ENCODE measurements at places on chromosomes 12 and 14. TPM values are rescaled to one million over a fixed set of nuclear protein-coding genes. Genes with fewer than 3 reads are reported as not detected.
A peak's percentile ranks its signal among the peaks of the same experiment; 100 is the strongest.

The ZNF891 gene
- 2.8 TPM for total RNA-seq

The TC2N gene
- 35.4 TPM for total RNA-seq

The SDR9C7 gene
- total RNA-seq = not detected

The IGF1 gene
- total RNA-seq = 17.3 TPM

The C12orf50 gene
- total RNA-seq = not detected

The ATN1 gene
- 136 TPM for total RNA-seq

The STON2 gene
- total RNA-seq = 11.5 TPM

The LRP1-AS gene
- total RNA-seq = not detected

The INHBC gene
- not detected for total RNA-seq

The KRT7 gene
- total RNA-seq = 4.6 TPM

The NDUFB1 gene
- total RNA-seq = 358 TPM

The ENTPD5 gene
- 6.5 TPM for total RNA-seq

The LRTM2 gene
- total RNA-seq = not detected

The CCND2 gene
- 149 TPM for total RNA-seq

DNA sequence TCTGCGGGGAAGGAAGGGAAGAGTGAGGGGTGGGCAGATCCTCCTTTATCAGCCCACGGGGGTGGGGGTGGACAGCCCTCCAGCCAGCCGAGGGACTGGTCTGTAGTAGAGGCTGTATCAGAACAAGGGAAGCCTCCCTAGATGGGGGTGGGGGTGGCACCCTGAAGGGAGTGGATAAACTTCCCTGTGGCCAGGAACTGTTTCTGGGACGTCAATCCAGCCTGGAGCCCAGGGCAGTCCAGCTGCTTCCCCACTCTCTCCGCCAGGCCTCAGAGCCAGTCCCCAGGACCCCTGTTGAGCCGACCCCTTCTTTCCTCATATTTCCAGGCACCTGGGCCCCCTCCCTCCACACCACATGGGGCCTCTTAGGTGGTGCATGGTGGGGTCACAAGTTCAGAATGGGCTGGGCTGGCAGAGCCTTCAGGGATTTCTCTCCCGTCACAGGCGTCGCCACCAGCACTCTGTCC is 6.7 kb downstream of the PLD4 start:
- no peak for ATAC-seq

- no peak for ATAC-seq
Measured at GRCh38 chr14:68412505-68413465, 380.1 kb downstream of the ZFP36L1 start.

DNA sequence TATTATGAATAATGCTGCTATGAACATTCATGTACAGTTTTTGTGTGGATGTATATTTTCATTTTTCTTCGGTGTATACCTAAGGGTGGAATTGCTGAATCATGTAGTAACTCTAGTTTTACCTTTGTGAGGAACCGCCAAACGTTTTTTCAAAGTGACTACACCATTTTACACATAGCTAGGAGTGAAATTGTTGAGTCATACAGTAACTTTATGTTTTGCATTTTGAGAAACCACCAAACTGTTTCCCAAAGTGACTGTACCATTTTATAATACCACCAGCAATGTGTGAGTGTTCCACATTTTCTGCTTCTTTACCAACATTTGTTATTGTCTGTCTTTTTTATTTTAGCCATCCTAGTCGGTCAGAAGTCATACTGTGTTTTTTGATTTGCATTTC is 3.1 kb upstream of the TPH2 start:
- no peak for ATAC-seq

DNA sequence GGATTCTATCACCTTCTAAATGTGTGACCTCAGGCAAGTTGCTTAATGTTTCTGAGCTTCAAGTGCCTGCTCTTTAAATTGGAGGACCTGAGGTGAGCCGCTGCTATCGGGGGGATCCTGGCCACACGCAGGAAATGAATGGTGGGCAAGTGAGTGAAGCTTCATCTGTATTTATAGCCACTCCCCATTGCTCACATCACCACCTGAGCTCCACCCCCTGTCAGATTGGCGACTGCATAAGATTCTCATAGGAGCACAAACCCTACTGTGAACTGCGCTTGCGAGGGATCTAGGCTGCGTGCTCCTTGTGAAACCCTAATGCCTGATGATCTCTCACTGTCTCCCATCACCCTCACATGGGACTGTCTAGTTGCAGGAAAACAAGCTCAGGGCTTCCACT is 158.6 kb upstream of the CCND2 start:
- ATAC-seq = no peak

GRCh38 chr14:66008631-66009030 is 477.5 kb upstream of the CCDC196 start:
- no peak for ATAC-seq

GRCh38 chr14:30002859-30003258 is 75.2 kb upstream of the PRKD1 start:
- ATAC-seq = no peak

DNA sequence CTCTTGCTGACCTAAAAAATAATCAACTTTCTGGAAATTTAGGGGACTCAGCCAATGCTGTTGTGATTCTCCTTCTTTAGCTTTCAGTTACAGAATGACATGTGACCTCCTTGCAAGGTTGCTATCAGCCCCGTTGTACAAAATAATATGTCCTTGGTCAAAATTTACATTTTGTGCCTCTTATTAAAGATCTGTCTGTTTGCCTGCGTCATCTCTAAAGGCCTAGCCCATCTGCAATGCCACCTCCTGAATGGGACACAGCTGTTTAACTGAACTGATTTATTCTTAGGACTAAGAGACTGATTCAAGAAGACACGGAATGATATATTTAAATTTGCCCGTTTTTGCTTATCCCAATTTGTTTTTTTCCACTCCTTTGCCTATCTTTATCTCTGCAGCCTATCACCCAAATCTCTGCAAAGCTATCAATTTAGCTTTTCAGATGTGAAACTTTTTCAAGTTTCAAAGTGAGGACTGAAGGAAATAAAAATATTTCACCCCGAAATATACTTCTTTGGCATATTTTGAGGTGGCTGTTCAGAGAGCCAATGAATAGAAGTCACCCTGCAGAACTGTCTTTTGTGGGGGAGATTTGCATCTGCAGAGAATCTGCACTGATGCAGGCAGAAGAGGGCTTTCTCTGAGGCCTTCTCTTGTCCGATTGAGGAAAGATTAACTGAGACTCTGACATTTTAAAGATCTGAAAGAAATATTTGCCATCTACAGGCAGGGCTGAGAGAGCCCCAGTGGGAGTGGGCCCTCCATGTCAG is 126.0 kb downstream of the VEZT start:
- ATAC-seq = no peak

DNA sequence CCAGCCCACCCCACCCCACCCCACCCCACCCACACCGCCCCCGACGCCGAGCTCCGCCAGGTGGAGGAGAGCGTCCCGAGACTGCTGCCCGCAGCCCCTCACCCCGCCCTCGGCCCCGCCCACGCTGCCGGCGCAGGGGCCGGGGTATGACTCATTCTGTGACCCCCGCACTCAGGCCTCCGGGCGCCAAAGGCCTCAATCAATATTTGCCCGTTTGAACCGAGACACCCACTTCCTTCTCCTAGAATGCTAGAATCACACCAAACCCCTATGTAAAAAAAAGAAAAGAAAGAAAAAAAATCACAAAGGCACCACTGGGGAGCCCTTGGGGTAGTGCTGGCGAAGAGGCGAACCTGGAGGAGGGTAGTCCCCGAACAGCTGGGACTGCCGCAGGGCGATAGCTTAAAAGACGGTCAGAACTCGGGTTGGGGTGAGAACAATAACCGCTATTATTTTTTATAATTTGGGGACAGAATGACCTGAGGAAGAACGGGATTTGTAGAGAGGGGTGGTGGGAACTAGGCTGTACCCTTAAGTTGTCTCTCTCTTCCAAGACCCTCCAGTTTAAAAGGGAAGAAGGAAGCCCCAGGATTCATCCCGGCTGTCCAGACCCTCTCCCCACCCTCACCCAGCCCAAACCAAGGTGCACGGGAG is 894 bp downstream of the KRT8 start:
- ATAC-seq = peak; percentile 48

GRCh38 chr14:31405599-31406232 is 14.6 kb downstream of the HEATR5A start:
- ATAC-seq = no peak

DNA sequence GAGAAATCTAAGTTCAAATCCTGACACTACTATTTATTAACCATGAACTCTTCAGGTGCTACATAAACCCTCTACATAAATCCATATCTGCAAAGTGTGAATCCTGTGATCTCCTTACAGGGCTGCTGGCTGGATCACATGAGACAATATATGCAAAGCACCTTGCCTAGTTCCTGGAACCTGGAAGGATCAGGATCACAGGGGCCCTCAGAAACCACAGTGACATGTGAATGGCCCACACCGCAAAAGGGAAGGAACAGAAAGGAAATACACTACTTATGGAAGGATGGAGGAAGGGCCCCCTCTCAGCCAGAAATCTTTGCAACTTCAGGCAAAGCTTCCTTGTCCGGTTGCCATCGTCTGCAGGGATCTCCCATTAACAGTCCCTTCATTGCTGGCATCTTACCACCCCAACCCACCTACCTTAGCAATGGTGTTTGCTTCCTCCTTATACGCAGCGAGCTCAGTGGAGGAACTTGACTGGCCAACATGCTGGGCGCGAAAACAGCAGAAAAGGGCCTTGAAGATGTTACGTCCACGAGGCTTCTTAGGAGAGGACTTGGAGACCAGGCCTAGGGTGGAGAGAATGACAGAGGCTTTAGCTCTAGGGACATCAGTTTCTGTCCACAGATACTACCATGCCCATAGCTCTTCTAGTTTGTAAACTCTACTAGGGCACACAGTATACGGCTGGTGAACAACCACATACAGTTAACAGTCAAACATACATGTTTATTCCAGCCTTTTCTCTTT is 10.7 kb upstream of the AVIL start:
- ATAC-seq = no peak

- ATAC-seq = peak; percentile 52
Measured at GRCh38 chr14:95507701-95508103, 8.7 kb downstream of the SYNE3 start.

DNA sequence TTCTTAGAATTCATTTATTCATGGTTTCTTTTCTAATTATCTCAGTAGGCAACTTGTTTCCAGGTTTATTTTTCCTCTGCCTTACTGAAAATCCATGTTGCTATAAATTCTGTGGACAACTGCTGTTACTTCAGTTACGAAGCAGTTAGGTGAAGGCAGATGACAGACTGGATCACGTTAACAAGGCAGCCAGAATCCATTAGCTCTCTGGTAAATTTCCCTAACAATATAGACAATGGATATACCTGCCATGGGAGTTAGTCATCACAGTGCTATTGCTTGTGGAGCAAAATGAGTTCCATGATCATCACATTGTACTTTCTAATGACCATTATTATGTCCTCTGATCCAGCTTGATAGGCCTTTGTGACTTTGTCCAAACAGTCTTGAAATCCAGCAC is 291.5 kb downstream of the NELL2 start:
- no peak for ATAC-seq

- ATAC-seq = no peak
Measured at GRCh38 chr14:75979071-75979571, 2.7 kb downstream of the TGFB3 start.

- ATAC-seq = no peak
Measured at GRCh38 chr14:33959692-33960151, 8.8 kb upstream of the EGLN3 start.

DNA sequence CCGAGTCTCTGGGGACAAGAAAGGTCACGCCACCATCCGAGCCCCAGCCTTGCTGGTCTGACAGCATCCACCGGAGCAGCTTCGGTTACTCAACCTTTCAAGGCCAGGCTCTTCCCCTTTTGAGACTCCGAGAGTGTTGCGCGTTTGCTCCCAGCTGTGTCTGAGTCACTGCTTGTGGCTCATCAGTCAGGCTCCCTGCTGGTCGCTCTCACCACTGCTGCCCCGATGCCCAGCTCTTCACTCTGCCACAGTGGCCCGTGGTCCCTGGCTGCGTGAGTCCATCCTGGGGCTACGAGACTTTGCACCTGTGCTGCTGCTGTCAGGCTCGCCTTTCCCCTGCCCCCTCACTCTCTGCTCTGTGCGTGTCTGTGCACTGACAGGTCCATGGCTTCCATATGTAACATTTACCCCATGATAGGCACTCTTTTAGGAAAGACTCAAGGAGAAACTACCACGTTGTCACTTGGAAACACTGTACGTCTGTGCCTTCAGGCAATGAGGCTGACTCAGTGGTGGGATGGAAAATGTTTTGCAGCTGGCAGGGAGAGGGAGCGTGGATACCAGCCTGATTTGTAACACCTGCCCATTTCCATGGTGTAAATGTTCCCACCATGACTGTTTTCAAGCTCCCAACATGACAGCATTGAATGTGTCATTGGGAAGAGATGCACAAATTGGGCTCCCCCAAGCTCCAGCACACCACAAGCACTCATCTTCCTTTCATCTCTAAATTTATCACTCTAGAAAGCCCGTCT is 350.7 kb downstream of the TMEM132D start:
- ATAC-seq = no peak

DNA sequence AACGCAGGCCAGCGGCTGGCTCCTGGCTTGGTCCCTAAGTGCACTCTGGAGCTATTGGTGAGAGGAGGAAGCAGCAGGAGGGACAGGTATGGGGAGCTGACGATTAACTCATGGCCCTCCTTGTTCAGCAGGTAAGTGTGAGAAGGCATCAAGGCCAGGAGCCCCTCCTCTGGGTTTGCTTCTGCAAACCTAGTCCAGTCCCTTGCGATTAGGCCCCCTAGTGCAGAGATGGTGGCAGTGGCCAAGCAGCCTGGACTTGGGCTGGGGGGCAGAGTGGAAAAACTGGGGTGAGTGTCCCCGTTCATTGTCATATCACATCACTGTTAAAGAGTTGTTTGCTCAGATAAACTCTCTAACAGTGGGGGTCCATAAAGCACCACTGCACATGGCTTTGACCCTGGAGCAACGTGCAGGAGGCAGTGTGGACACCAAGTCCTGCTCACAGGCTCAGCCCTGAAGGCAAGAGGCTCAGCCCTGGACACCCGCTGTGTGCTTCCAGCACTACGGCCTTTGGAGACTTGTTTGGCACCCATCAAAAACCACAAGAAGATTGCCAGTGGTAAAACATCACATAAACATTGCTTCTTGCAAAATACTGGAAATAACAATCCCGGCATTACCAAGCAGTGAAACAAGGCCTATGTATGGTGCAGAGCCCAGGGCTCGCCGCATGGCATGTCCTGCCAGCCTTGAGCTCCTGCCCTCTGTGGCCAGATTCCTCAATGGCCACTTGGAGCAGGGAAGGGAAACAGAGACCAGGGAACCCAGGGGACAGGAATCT is 184.3 kb upstream of the RTL1 start:
- no peak for ATAC-seq

- ATAC-seq = no peak
Measured at GRCh38 chr12:118790578-118790977, 190.8 kb upstream of the SRRM4 start.

GRCh38 chr12:2409656-2410265 is 357.0 kb downstream of the CACNA1C start:
- no peak for ATAC-seq

GRCh38 chr14:49886523-49886922 is 6.4 kb upstream of the ARF6 start:
- no peak for ATAC-seq

- ATAC-seq = no peak
Measured at GRCh38 chr12:105930557-105931503, 207.9 kb downstream of the NUAK1 start.

GRCh38 chr12:64332938-64333337 is 57.6 kb downstream of the C12orf56 start:
- ATAC-seq = no peak

- ATAC-seq = no peak
Measured at GRCh38 chr12:41846718-41847117, 298.0 kb downstream of the GXYLT1 start.

GRCh38 chr12:130603396-130603965 is 112.6 kb downstream of the RIMBP2 start:
- no peak for ATAC-seq

GRCh38 chr12:8088574-8088973 is 6.5 kb downstream of the NECAP1 start:
- no peak for ATAC-seq

GRCh38 chr14:104237651-104238423 is 99.5 kb downstream of the KIF26A start:
- no peak for ATAC-seq
